ENCODE measurements at places on chromosomes 1 and 21.

DNA sequence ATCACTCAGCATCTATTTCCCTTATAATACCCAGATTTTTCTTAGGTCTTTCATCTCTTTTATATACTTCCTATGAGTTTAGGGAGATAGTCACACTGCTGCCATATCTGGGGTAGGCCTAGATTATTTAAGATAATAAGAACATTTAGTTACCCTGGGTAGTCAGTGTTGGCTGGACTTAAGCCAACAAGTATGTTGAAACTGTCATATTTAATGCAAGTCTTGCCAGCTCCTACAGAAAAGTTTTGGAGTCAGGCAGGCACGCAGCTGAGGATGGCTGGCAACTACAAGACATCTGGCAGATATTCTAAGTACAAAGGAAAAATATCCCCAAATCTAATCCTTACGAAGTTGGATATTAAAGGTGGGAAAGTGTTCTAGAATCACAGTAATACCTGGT, 19.2 kb upstream of the DEPDC1 start:
- DNase-seq = no peak

GRCh38 chr1:241612533-241613477, 27.4 kb downstream of the CHML start:
- no peak for DNase-seq

- no peak for DNase-seq
These were observed 34.6 kb upstream of the UHMK1 start for GRCh38 chr1:162463021-162463420.

DNA sequence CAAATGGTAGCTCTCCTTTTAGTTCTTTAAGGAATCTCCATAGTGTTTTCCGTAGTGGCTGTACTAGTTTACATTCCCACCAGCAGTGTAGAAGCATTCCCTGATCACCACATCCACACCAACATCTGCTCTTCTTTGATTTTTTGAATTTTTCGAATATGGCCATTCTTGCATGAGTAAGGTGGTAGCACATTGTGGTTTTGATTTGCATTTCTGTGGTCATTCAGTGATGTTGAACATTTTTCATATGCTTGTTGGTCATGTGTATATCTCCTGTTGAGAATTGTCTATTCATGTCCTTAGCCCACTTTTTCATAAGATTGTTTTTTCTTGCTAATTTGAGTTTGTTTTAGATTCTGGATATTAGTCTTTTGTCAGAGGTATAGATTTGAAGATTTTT, 84.6 kb upstream of the B3GALT2 start:
- no peak for DNase-seq

DNA sequence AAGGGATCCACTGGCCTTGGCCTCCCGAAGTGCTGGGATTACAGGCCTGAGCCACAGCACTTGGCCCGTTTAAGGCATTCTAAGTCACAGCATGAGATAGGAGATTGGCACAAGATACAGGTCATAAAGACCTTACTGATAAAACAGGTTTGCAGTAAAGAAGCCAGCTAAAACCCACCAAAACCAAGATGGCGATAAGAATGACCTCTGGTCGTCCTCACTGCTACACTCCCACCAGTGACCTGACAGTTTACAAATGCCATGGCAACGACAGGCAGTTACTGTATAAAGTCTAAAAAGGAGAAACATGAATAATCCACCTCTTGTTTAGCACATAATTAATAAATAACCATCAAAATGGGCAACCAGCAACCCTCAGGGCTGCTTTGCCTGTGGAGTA, 33.3 kb upstream of the RCC2 start:
- no peak for DNase-seq

DNA sequence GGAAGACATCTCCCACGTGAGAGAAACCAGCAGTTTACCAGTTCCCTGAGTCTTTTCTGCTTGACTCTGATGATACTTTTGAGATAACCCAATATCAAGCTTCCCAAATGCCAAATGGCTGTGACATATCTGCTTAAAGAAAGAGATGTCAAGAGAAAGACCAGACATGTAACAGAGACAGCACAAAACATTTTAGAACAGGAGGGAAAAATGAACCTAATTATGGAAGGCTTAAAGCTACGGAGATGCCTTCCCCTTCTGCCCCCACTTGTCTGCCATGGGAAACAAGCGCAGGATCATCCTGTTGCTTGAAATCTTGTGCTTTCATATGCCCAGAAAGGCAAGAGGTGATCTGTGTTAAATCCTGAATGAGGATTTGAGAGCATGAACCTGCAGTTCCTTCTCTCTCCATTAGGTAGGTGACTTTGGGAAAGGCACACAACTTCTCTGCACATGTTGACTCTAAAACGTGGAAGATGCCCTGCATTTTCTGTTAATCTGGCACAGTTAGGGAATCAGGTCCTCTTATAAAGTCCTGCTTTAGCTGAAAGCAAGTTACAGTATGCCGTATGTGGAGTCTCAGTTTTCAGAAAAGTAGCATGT, 46.7 kb upstream of the MTR start:
- no peak for DNase-seq

DNA sequence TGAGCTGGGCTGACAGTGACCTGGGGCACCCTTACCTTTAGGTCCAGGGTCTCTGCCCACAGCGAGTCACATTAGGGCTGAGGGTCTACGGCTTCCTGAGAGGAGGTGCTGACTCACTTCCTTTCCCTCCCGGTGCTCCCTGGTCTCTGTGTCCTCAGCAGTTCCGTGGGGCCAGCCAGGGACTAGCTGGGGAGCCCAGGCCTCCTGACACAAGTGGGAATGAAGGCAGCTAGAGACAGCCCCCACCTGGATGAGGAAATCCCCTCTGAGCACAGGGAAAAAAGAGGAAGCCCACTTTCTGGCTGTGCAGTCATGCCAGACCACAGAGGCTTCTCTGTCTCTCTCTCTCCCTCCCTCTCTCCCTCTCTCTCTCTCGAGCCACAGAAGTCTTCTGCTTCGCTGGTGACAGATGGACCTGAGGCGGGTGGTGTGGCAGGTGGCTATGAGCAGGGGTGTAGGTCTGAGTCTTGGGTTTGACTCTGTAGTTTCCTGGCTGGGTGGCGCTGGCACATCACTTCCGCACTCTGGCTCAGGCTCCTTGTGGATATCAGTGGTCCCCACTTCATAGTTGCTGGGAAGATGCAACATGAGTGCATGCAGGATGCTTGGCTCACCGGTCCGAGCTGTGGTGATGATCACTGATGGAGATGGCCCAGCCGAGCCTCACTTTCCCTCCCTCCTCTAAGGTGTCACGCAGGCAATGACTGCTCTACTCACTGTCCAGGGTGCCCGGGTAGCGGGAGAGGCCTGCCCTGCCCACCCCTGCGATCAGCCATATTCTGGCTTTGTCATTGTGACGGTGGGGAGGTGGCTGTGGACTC, 3.5 kb downstream of the SLC66A1 start:
- no peak for DNase-seq

- DNase-seq = no peak
These were observed 14.5 kb upstream of the ERRFI1 start for GRCh38 chr1:8040586-8040985.

- no peak for DNase-seq
These were observed 6.5 kb downstream of the RNU5D-1 start for GRCh38 chr1:44724296-44724954.

DNA sequence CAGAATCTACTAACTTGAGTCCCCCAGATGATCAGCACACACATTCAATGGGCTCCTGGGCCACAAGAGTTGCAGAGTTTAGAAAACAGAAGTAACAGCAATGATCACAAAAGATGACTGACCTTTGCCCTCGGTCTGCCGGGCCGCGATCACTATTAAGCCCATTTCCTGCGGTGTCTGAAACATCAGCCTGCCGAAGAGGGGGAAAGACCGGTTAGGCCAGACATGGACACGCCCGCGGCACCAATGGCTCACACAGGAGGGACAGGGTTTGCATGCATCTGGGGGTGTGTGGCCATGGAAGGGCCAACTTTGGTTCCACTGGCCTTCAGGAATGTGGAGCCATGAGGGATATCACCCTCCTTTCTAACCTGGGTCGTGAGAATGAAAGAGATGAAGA, 68.2 kb downstream of the SIM2 start:
- DNase-seq = no peak

DNA sequence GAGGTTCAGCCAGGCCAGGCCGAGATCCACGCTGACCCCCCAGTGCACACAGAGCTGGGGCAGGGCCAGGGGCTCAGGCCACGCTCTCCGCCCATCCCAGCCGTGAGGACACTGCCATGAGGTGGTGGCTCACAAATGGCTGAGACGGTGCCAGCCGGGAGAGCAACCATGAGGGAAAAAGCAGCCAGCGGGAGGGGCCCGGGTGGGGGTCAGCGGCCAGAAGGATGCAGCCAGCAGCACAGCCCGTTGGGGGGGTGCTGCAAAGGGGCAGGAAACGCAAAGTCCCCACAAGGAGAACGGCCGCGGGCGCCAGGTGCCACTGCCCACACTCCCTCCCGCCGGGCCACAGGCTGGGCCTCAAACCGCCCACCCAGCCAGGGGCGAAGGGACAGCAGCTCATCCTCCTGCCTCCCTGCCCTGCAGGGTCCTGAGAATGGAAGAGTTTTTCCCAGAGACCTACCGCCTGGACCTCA, 8.3 kb downstream of the TTLL10 start:
- DNase-seq = no peak

DNA sequence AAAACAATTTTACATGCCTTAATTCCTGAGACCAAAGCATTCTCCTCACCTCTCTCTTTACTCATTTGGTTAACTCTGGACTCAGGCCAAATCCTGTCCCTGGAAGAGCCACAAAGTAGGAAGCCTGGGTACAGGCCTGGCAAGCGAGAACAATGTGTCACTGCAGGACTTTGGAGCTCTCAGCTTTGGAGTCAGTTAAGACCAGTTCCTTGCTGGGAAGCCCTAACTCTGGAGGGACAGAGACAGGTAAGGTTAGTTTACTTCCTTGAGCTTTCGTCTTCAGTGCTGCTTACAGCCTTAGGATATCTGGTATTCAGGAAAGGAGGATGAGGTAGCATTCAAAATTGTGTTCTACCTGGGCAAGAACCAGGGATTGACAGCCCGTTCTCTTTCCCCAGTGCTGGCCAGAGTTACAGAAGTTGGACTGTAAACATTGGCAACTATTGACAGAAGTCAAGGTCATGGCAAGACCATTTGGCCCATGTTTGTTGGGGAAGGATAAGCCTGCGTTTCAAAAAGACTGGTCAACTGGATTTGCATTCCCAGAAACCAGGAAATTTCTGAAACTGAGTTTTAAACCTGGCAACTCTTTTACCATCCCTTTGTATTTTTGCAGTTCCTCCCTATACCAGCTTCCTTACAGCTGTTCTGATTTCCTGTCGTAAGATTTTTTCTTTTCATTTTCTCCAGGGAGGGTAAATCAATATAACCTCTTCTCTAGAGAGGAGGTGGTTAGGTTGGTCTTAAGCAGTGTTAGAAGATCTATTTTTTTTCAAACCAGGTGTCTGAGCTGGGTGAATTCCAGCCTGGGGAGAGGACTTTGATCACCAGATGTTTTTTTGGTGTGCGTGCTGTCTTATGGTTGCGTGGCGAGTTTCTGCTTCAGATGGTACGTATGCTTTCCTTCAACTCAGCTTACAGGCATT, at the start of gene C4BPB:
Gene C4BPB, plus strand, starts transcription at position 160 of the 926 bp plus-strand sequence. Its CDS starts 672 bp downstream, at position 832.
- no peak for DNase-seq

GRCh38 chr1:226606311-226607267, 58.0 kb downstream of the STUM start:
- DNase-seq = no peak

GRCh38 chr1:204577794-204578478, 61.7 kb downstream of the MDM4 start:
- no peak for DNase-seq

DNA sequence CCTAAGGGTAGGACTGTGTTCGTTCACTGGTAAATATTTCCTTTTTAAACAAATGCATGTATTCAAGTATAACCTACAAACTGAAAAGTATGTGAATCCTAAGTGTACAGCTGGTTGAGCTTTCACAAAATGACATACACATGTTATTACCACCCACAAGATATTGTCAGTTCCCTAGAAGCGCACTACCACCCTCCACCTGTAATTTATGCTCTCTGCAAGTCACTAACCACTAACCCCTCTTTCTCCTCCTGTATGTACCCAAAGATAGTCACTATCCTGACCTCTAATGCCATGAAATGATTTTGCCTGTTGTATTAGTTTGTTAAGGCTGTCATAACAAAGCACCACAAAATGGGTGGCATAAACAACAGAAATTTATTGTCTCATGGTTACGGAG, 82.8 kb upstream of the CHODL start:
- DNase-seq = no peak

DNA sequence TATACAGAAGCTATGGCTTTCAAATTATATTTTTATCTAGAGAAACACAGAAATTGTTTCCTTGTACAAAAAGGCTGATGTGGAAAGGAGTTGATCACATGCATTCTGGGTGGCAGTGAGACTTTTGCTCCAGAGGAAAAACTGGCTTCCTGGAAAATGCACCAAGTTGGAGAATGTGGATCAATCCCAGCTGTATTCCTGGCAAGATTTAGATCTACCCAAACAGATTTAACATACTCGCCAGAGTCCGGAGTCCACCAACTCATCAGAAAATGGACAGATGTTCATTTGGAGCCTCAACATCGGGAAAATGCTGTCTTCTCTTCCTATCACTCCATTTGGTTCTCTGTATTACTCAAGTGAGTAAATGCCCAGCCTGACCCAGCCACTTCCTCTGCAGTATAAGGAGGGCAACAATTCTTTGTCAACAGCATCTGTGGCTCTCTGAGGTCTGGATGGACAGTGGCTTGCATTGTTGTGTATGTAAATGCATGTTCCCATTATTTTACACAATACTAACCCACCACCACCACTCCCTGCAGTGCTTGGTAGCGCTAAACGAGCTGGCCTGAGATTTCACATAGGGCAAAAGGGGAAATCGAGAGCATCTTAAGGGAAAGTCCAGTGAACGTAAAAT, 226.2 kb upstream of the IRF2BP2 start:
- no peak for DNase-seq

DNA sequence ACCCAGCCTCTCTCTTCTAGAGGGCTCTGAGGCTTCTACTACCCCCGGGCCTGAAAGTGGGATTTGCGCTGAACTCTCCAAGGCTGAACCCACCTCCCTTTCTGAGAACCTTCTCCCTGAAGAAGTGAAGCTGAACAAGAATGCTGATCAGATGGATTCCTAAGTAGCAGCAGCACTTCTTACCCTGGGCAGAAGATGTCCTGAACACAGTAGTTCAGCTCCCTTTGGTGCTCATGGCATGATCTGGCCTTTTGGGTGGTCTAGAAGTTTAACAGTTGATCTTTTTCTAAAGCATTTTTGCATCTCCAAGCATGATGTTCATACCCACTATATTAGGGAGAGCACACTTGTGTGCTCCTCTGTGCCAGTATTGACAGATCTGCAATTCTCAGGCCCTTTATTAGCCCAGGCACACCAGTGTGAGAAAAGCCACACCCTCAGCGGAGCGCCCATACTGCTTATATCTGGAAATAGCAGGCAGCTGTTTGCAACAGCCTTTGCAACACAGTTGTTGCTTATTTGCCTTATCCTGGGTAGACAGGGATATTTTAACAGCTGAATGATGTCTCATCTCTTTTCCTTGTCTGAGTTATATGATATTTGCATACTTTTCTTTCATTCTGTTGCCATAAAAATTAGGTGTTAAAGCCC, 34.2 kb downstream of the CNN3 start:
- DNase-seq = no peak

GRCh38 chr1:86296305-86297205, 99.6 kb downstream of the ODF2L start:
- DNase-seq = no peak

Data from activated gamma-delta T cell treated with anti-CD3 and anti-CD28 coated beads, Interleukin-2, amount 50 U/mL, for 16 hours (primary cell).